ENCODE measurements at places on chromosomes 1 and 21. TPM values are rescaled to one million over a fixed set of nuclear protein-coding genes. Genes with fewer than 3 reads are reported as not detected.
A peak's percentile ranks its signal among the peaks of the same experiment; 100 is the strongest.

GRCh38 chr1:115648717-115649691 is 7.2 kb downstream of the VANGL1 start:
- DNase-seq = peak; percentile 57
- H3K4me1 ChIP-seq = peaks cover 2% of the 10 kb centered on the region
- H3K4me3 ChIP-seq = no peak overlapping the region
- no peak overlapping the region for H3K27ac ChIP-seq

DNA sequence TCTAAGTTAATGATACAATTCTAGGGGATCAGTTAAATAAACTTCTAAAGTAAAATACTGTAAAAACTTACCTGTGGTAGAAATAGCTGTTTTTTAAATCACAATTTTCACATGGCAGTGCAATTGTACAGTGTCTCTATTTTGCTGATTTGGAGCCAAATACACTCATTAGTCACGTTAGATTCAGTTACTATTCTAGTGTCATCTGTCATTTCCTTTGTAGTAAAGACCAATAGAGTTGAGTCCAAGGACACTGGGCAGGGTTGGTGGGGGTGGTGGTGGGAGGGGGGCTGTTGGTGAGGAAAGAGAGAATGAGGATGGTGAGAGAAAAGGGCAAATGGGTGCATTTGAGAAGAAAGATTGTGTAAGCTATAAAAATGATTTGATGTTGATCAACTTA is 33.6 kb downstream of the CD55 start:
- no peak for DNase-seq
- no peaks in the 10 kb centered on the region for H3K27me3 ChIP-seq
- no peak overlapping the region for H3K27ac ChIP-seq
- H3K4me1 ChIP-seq = peaks cover 55% of the 10 kb centered on the region

- no peak for DNase-seq
- no peak overlapping the region for H3K4me3 ChIP-seq
- no peaks in the 10 kb centered on the region for H3K27me3 ChIP-seq
These were observed 49.2 kb upstream of the EDN2 start for GRCh38 chr1:41533731-41534080.

DNA sequence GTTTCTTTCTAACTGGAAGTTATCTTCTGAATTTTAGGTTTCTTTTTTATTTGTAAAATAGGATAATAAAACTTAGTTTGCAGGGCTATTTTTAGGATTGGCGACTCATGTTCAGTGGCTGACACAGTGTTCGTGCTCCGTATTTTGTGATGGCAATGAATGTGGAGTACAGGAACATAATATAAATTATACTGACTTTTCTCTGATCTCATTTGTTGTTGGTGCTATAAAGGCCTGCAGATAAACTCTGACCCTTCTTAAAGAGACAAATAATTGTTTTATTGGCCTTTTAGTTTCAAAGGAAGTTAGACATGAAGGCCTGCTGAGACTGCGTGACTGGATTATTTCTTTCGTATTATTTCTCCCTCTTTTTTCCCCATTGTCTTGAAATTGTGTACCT is 339.6 kb downstream of the PDE4B start:
- H3K27me3 ChIP-seq = no peaks in the 10 kb centered on the region
- no peak overlapping the region for H3K27ac ChIP-seq
- no peak overlapping the region for H3K4me3 ChIP-seq
- H3K4me1 ChIP-seq = peaks cover 14% of the 10 kb centered on the region
- peaks cover 3% of the 10 kb centered on the region for H3K36me3 ChIP-seq
- DNase-seq = no peak

DNA sequence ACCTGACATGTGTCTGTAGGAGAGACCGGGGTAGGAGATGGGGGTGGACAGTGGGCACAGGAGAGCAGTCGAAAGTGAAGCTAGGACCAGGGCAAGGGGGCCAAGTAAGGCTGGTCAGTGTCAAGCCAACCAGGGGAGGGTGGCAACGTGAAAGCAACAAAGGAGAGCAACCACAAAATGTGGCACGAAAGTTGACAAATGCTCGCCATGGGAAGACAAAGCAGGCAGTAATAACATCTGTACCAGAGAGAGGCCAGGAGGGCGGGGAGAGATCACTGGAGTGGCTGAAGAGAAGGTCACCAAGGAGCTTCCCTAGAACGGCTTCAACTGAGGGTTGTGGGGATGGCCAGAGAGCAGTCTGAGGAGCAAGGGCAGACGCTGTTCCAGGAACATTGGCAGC is 17.0 kb downstream of the QSOX1 start:
- H3K27ac ChIP-seq = no peak overlapping the region
- no peak overlapping the region for H3K4me3 ChIP-seq

DNA sequence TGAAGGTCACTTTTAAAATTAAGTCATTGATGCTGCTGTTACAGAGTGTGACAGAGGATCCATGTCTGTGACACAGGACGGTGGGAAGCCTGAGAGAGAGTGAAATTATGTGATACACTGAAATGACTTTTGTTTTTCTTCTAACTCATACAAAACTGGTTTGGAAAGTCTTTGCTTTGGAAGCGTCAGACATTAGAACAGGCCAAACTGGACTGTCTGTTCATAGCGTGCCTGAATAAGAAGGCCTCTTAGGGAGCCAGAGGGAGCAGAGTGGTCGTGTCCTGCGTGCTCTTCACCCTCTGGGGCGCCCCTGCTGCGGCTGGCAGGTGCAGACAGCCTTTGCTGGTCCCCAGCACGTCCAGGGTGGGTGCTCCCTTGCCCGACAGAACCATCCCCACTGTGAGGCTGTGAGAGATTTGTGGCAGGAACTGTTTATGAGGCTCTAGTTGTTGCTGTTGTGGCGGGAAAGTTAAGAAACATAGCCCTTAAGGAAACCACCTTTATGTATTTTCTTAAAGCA is 19.7 kb upstream of the PGD start:
- DNase-seq = no peak
- no peaks in the 10 kb centered on the region for H3K4me1 ChIP-seq
- no peak overlapping the region for H3K4me3 ChIP-seq
- H3K27ac ChIP-seq = no peak overlapping the region
- H3K36me3 ChIP-seq = no peaks in the 10 kb centered on the region

Gene NBL1
- total RNA-seq = 15.2 TPM

GRCh38 chr1:30817077-30817438 is 59.5 kb upstream of the LAPTM5 start:
- peaks cover 27% of the 10 kb centered on the region for H3K27me3 ChIP-seq
- no peak for DNase-seq
- no peaks in the 10 kb centered on the region for H3K36me3 ChIP-seq
- no peak overlapping the region for H3K27ac ChIP-seq
- H3K4me3 ChIP-seq = no peak overlapping the region
- no peaks in the 10 kb centered on the region for H3K4me1 ChIP-seq

DNA sequence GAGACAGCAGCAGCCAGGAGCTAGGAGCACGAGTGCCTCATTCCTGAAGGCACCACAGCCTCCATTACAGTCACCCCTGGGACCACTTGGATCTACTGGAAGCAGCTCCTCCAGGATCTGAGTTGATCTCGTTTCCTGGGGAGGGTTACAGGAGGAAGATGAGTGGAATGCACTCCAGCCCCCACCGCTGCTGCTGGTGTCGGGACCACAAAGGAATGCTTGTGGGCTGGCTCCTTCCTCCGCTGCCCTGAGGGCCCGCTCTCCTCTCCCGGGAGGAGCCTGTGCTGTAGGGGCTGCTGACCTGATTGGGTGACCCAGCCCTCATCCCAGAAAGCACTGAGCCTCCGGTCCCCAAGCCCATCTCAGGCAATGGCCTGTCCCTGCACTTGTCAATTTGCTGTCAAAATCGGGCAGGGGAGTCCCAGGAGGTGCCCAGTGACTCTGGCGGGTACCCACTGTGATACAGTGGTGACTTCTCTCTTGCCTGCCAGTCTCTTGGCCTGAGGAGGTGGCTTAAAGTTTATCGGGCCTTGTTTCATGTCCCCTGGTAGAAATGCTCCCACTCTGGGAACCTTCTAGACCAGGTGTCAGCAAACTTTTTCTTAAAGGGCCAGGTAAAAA is 23.1 kb downstream of the IL10RB start:
- H3K4me3 ChIP-seq = no peak overlapping the region
- H3K27me3 ChIP-seq = no peaks in the 10 kb centered on the region
- DNase-seq = no peak
- peaks cover 27% of the 10 kb centered on the region for H3K36me3 ChIP-seq

- H3K36me3 ChIP-seq = peaks cover 2% of the 10 kb centered on the region
- no peak for DNase-seq
- H3K4me1 ChIP-seq = peaks cover 47% of the 10 kb centered on the region
- H3K4me3 ChIP-seq = no peak overlapping the region
These were observed 9.8 kb downstream of the SLC9A1 start for GRCh38 chr1:27144920-27145661.

Gene DYRK3
- 6.5 TPM for total RNA-seq

Gene OXCT2
- total RNA-seq = 0.52 TPM

DNA sequence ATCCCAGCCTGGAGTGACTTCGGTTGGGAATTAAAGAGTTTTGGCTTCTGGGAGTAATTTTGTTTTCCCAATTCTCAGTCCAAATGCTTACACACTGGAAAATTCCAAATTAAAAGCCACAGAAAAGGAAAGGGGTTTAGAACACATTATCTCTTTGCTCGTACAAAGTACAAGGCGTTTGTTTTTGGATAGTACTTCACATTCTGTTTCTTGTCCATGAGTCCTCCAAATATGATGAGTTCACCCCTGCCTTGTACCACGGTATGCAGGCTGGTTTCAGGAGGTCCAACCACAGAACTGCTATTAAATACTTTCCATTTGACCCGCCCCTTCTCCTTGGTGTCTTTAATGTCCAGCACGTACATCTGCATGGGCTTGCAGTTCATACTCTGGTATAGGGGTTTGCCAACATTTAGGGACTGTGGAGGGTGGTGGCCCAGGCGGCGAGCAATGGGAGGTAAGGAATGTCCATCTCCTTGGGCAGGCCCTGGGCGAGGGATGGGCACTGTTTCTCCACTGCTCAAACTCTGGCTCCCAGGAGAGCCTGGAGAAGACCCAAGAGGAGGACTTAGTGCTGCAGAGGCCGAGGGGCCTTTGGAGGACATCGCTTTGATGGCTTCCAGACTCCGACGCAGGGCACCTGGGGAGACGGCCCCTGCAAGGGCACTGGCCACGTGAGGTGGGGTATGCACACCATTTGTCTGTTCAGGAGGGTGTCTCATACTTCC is 13.7 kb upstream of the CPLANE2 start:
- no peak overlapping the region for H3K27ac ChIP-seq
- DNase-seq = no peak
- H3K4me1 ChIP-seq = peaks cover 22% of the 10 kb centered on the region
- no peaks in the 10 kb centered on the region for H3K27me3 ChIP-seq

DNA sequence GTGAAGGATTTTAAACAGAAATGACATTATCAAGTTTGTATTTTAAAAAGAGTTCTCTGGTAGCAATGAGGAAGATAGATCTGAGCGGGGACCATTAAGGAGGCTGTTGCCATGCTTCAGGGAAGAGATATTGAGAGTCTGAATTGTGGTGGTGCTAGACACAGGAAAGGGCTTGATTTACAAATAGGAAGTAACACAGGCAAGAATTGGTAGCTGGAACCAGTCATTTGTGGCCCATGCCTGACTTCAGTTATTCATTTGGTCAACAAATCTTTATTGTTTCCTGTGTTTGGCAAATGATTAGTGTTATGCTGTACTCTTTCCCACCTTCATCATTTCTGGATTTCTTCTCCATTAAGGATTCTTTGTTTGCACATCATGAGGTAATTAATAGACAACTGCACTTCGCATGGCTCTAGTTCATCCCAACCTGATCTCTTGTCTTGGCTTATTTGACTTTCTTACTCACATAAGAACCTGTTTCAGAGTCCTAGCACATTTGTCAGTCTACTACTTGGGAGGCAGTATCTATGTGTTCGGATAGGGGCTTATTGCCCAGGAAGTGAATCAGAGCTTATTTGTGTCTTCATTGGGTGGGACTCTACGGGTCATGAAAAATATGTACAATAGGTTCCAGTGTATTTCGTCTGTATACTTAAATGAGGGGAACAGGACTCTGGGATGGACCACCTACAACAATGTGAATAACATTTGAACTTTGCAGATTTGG is 32.3 kb downstream of the EEIG2 start:
- H3K36me3 ChIP-seq = no peaks in the 10 kb centered on the region
- H3K27ac ChIP-seq = no peak overlapping the region
- H3K27me3 ChIP-seq = no peaks in the 10 kb centered on the region
- no peak overlapping the region for H3K4me3 ChIP-seq
- peak; percentile 14 for DNase-seq

Gene HECTD3
- 16.9 TPM for total RNA-seq

DNA sequence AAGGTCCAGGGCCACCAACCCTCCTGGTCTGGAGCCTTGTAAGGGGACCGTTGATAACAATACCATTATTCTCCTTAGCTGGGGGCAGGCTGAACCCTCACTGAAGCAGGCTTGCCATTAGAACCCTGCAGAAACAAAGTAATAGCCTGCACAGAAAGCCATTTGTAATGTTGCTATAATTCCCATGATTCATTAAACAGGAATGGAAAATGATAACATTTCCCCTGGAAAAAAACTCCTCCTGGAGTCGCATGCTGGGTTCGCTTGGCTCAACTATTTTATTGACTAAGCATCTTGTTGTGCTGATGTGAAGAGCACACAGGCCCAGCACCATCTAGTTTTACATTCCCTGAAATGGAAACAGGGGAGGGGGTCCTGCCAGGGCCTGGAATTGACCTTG is 155.6 kb upstream of the CSF3R start:
- no peaks in the 10 kb centered on the region for H3K36me3 ChIP-seq
- H3K4me3 ChIP-seq = no peak overlapping the region
- no peaks in the 10 kb centered on the region for H3K27me3 ChIP-seq

Gene C1orf74
- total RNA-seq = 4.6 TPM

Gene PDE4B
- 26.2 TPM for total RNA-seq

- H3K27ac ChIP-seq = no peak overlapping the region
- H3K4me3 ChIP-seq = no peak overlapping the region
- no peaks in the 10 kb centered on the region for H3K27me3 ChIP-seq
- H3K36me3 ChIP-seq = no peaks in the 10 kb centered on the region
- no peaks in the 10 kb centered on the region for H3K4me1 ChIP-seq
- DNase-seq = no peak
These were observed 32.5 kb upstream of the SARS1 start for GRCh38 chr1:109181085-109181806.

GRCh38 chr1:99348397-99349132 is 84.3 kb downstream of the PLPPR4 start:
- no peaks in the 10 kb centered on the region for H3K36me3 ChIP-seq
- no peak for DNase-seq
- no peaks in the 10 kb centered on the region for H3K4me1 ChIP-seq
- no peak overlapping the region for H3K4me3 ChIP-seq
- no peaks in the 10 kb centered on the region for H3K27me3 ChIP-seq

DNA sequence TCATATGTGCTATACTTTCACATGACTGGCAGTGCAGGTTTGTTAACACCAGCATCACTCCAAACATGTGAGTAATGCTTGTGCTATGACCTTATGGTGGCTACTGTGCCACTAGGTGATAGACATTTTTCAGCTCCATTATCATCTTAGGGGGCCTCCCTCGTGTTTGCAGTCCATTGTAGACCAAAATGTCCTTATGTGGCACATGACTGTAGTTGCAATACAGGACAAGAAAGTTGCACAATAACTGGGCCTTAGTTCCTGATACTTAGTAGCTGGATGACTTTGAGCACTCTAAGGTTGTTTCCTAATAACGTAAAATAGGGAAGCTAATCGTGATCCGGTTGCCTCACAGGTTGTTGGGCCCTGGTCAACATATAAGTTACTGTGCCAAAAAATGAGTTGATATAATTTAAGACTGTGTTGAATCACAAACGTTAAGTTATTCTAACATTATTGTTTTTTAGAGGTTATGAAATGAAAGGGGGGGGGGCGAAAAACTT is 511 bp upstream of the SNX27 start:
- peak; percentile 19 for DNase-seq
- peaks cover 4% of the 10 kb centered on the region for H3K36me3 ChIP-seq
- H3K27ac ChIP-seq = peak overlapping the region; percentile 55
- peak overlapping the region; percentile 93 for H3K4me3 ChIP-seq

- H3K4me3 ChIP-seq = peak overlapping the region; percentile 80
- H3K27me3 ChIP-seq = peaks cover 7% of the 10 kb centered on the region
- peak; percentile 86 for DNase-seq
- H3K36me3 ChIP-seq = no peaks in the 10 kb centered on the region
- H3K27ac ChIP-seq = peak overlapping the region; percentile 81
These were observed 611 bp upstream of the AKT3 start for GRCh38 chr1:243850452-243851256.

Gene GBP3
- total RNA-seq = 1.4 TPM
